ENCODE measurements at places on chromosomes 1 and 21.

GRCh38 chr1:98287626-98288025, 366.8 kb upstream of the DPYD start:
- DNase-seq: no peak

- DNase-seq: no peak
Observed at GRCh38 chr1:48338257-48338656, 115.7 kb downstream of the SLC5A9 start.

DNA sequence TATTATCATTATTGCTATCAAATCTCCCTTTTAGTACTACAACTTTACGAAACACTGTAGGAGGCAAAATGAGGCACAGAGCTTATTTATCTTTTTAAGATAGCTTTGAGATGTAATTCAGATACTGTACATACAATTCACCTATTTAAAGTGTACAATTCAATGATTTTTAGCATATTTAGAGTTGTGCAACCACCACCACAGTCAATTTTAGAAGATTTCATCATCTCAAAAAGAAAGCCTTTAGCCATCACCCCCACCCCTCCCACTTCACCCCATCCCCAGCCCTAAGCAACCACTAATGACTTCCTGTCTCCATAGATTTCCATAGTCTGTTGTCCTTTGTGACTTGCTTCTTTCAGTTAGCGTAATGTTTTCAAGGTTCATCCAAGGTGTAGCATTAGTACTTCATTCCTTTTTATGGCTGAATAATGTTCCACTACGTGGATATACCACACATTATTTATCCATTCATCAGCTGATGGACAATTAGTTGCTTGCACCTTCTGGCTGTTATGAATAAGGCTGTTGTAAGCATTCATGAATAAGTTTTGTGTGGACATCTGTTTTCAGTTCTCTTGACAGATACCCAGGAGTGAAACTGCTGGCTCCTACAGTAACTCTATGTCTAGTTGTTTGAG, 9.4 kb upstream of the CAPN9 start:
- no peak for DNase-seq

DNA sequence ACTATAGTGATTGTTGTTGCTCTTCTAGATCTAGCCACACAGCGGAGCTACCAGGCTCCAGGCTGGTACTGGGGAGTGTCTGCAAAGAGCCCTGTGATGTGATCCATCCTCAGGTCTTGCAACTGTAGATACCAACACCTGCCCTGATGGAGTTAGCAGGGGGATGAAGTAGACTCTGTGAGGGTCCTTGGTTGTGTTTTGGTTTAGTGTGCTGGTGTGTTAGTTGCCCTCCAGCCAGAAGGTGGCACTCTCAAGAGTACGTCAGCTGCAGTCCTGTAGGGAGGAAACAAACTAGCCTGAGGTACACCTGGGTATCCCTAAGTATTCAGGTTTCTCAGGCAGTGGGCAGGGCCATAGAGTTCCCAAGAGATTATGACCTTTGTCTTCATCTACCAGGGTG, 81.2 kb upstream of the TMPRSS2 start:
- no peak for DNase-seq

GRCh38 chr1:208239473-208240381, 4.5 kb downstream of the PLXNA2 start:
- no peak for DNase-seq

DNA sequence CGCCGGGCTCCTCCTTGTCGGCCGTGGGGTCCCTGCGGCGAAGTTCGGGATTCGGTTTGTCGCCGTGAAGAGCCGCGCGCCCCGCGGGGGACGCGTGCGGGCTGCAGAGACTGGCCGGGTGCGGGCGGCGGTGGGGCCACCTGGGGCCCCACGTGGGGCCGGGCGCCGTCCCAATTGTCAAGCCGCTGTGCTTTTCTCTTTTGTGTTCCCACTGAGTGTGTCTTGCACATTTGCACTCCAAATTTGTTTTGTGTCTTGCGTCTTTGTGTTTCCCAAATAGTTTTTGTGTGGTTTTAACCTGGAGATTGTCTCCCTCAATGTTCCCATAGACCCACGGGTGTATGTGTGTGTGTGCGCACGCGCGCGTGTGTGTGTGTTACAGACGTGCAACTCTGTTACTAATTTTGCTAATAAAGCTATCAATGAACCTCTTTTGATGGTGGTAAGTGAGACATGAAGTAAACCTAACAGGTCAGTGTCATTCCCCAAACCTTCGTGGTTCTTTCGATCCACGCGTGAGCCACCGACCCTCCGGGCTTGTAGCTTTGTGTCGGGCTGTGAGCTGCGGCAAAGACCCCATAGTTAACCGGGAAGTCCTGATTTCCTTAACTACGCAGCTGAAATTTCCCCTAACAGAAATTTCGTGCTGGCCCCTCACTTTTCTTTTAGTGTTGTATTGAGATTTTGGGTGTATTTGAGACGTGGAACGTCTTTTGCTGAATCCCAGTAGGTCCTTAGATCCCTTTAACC, 708 bp downstream of the PRDM2 start:
- peak; percentile 32 for DNase-seq

DNA sequence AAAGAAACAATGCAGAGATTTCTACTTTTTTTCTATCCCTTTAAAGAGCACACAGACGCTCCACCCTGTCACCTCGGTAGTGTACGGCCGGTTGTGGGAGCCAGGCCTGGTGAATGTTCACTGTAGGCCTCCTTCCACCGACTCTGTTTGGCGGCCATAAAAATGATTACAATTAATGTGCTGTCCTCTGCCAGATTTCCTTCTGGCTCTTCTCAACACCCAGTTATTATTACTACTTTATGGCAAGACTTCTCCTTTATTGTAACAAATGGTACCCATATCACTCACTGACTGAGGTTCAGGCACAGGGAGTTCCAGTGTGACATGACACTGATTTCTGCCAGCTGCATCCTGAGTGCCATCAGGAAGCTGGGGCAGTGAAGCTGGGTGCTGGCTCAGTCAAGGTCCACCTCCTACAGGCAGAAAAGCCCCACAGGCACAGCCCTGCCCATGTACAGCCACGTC, 37.4 kb downstream of the GPR161 start:
- DNase-seq: no peak

DNA sequence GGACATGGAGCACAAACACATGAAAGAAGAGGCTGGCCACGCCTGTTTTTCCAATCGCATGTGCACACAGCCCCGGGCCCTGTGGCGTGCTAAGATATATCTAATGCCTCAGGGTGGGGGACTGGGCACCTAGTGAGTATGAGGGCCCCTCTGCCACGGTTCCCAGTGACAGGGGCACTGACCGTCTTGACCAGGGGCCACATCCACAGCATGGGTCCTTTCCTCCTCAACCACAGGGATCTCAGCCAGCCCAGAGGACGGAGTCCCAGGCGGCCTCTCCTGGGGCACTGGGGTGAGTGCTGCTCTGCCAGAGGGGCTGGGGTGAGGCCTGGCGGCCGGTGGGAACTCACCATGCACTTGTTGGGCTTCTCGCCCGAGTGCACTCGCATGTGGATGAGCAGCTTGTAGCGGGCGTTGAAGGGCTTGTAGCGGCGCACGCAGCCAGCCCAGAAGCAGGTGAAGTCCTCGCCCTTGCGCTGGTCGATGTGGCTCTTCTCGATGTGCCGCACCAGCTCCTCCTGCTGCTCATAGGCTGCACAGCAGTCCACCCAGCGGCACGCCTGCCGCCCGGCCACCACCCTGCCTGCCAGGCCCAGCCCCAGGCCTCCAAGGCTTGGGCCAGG, 134.7 kb downstream of the DMRTB1 start:
- DNase-seq: no peak
